ENCODE measurements at places on chromosomes 11 and 22.

DNA sequence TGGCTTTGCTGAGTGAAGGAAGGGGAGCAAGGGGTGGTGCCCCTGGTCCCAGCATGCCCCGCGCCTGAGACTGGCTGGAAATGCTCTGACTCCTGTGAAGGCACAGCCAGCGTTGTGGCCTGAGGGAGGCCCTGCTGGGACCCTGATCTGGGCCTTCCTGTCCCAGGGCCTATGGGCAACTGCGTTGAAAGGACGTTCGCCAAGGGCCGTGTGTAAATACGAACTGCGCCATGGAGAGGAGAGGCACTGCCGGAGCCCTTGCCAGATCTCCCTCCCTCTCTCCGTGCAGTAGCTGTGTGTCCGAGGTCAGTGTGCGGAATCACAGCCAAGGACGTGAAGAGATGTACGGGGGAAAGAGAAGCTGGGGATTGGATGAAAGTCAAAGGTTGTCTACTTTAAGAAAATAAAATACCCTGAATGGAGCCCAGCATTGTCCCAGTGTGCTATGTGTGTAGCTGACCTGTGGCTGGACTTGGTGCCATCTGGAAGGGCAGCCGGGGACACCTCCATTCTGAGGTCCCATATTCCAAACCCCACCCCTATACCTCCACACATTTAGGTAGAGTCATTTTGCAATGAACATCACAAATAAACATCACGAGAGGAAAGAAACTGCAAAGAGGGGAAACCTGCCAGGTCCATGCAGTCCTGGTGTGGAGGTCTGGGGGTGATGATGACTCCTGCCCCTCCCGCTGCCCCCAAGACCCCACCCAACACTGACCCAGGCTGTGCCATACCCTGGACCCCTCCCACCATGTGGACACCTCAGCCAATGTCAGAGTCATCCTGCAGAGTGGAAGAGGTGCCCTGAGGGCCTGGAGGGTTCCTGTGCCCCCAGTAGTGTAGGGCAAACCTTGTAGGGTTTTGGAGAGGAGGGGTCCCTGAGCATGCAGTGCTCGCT lies 16.9 kb downstream of the RSPH14 start:
- no peak for DNase-seq

- DNase-seq: no peak
These were observed 521 bp downstream of the PES1 start for GRCh38 chr22:30591191-30591587.

GRCh38 chr11:66492161-66492865 lies 12.1 kb downstream of the DPP3 start:
- DNase-seq: no peak

GRCh38 chr11:2143799-2144543 lies 4.8 kb upstream of the IGF2 start:
- DNase-seq: no peak

DNA sequence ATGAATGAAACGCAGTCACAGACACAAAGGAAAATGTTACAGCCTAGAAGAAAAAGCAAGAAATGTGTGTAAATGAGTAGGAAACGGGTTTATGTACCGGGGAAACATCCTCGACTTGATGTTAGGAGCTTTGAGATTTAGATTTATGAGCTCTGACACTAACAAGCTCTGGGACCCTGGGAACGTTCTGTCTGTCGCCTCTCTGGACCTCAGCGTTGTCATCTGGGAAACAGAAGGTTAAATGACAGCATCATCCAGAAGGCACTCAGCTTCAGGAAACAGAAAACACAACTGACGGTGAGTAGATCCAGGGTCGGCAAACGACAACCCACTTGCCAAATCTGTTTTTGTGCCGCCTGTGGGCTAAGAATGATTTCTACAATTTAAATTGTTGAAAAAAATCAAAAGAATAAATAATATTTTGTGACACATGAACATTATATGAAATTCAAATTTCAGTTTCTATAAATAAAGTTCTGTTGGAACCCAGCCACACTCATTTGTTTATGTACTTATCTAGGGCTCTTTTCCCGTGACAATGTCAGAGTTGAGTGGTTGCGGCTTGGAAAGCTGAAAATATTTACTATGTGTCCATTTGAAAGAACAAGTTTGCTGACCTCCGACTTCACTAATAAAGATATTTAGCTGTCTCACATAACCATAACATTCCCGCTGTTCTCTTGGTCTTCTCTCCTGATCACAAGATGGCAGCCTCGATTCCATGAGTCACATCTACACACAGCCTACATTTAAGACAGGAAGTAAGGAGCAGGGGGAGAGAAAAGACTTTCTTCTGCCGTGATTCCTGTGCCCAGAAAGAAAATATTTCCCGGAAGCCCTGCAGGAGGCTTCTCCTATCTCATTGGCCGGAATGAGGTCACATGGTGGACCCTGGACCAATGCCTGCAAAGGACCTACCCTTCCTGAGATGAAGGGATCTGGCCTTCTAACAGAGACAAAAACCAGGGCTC lies 47.1 kb upstream of the SYT13 start:
- DNase-seq: no peak

- DNase-seq: no peak
These were observed 568.5 kb downstream of the KCNA4 start for GRCh38 chr11:29448246-29448877.

All from NCI-H146 (cell line).